ENCODE measurements at places on chromosomes 11 and 22.
A peak's percentile ranks its signal among the peaks of the same experiment; 100 is the strongest.

- DNase-seq = peak; percentile 21
Observed at GRCh38 chr22:38262051-38262795, 10.6 kb downstream of the TMEM184B start.

DNA sequence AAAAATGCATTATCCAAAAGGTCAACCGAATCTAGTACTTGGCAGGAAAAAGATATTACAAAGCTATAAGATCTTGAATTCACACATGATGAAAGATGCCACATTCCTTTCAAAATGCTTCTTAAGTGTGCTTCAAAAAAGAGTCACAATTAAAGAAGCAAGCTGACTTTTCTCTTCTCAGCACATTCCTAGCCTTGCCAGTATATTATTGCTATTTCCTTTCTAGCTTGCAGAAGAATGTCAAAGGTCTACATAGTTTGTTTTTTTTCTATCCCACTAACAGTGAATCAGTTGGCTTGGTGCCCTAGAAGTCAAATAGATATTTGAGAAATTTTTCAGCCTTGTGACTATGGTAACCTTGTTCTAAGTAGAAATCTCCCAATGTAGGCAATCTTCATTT, 56.8 kb downstream of the GUCY1A2 start:
- DNase-seq = no peak

- no peak for DNase-seq
Observed at GRCh38 chr11:119330237-119330636, 4.1 kb upstream of the RNF26 start.

DNA sequence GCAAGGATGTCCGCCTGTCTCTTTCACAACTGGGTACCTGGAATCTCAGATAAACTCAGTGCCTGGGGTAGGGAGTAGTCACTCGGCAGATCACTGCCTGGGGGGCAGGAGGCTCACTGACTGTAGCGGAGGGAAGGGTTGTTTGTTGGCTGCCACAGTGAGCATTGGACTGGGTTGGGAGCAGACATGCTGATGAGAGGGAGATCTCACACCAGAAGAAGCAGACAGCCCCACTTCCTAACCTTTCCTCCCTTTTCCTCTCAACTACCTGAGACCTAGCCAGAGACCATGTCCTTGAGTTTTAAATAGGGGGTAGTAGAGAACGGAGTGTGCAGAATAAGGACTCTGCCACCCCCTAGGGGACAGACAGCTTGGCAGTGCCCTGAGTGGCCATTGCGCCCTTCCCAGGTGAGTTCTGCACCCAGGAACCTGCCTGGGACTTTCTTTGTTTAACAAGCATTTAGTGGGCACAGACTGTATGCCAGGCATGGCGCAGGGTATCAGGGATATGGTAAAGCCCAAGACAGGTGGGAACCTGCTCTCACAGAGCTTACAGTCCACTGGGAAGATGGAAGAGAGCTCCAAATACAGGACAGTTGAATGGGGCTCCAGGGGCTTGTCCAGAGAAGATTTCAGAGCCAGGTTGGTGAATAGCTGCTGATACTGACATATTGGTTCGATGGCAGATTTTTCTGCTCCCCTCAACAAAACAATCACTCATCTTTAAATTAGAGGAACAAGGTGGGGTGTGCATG, 115.7 kb upstream of the NNMT start:
- no peak for DNase-seq

DNA sequence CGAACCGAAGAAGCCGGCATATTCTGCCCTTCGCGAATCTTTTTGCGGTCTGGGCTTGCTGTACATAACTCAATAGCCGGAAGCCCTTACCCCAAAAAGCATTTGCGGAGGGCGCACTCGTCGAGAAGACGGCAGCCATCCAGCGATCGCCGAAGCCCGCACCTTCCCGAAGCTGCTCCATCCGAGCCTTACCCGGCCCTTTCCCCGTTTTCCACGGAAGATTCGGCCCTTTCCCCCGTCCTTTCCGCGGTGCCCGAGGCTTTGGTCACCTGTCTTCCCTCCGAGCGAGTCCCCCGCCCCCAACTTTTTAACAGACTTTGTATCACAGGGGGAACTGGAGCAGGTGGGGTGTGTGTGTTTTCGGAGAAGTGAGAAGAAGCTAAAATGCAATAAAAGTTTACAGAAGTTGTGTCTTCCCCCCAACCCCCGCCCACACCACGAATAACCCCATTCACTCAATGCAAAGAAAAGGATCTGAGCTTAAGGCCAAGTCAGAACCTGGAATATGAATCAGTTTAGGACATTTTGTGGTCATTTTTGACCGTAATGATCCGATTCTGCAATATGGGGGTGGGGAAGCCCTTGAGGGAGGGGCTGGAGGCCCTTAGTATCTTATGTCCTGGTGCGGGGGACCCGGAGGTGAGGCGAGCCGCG, 99.0 kb upstream of the HSD17B12 start:
- no peak for DNase-seq

DNA sequence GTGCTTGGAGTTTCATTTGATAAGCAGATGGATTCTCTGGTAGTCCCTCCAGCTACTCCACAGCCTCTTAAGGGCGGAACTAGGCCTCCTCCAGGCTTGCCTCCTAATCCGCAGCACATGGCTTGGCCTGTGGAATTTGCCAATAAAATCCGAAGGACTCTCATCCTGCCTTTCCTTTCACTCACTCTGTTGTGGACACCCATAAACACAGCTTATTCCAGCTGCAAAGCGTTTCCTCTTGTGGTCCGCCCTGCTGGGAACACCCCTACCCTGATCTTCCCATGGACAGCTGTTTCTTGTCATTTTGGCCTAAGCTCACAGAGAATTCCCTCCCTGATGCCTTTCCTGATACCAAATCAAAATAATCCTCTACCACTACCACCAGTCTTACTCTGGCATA, 546.2 kb downstream of the NTM start:
- no peak for DNase-seq

DNA sequence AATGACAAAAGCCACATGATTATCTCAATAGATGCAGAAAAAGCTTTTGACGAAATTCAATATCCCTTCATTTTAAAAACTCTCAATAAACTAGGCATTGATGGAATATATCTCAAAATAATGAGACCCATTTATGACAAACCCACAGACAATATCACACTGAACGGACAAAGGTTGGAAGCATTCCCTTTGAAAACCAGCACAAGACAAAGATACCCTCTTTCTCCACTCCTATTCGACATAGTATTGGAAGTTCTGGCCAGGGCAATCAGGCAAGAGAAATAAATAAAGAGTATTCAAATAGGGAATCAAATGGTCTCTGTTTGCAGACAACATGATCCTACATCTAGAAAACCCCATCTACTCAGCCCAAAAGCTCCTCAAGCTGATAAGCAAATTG, 52.0 kb downstream of the CASP12 start:
- DNase-seq = no peak

DNA sequence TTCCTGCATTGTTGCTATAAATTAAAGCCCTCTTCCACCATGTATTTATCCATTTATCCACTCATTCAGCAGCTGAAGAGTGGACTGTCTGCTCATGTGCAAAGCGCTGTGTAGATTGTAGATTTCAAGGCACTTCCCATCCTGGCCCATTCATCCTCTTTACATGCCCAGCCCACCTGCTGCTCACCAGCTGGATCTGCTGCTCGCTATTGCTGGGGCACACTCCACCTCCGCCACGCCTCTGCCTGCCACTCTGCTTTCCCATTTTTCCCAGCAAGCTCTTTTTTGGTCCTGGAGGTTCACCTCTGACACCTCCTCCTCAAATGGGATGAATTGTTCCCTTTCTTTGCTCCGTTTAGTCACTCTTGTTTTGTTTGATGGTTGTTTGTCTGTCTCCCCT, 48.3 kb downstream of the CEP164 start:
- DNase-seq = no peak

GRCh38 chr11:124928942-124929665, 6.7 kb downstream of the HEPACAM start:
- DNase-seq = no peak

- no peak for DNase-seq
Observed at GRCh38 chr11:20611445-20611844, 12.0 kb downstream of the SLC6A5 start.

DNA sequence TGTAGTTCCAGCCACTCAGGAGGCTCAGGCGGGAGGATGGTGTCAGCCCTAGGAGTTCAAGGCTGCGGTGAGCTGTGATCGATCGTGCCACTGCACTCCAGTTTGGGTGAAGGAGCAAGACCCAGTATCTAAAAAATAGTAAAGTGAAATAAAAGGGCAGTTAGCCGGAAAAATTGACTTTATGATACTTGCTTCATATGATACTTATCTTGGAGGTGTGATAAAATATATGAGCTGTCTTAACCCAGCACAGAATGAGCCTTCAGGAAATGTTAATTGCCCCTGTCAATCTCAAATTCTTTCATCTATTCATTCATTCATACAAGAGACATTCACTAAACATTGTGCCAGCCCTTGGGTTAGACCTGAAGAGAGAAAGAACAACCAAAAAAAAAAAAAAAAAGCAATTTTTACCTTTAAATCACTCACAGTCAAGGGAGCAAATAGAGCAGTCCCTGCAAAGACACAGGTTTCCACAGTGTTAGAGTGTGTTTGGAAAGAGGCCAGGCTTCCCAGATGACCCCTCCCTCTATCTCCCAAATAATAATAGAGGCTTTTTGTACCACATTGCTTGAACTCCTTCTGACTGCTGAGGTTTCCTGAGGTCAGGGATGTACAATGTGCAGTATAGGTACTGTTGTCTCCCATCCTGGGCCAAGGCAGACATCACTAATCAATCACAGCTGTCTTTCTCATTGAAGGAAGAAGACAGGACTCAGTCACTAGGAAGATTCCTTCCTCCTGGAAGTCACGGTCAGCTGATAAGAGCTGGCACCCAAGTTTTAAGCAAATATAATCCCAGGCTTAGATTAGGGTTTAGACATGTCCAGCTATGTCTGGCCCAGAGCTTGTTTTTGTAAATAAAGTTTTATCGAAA, 454.6 kb downstream of the MIAT start:
- no peak for DNase-seq

GRCh38 chr11:118312328-118312727, 7.8 kb downstream of the CD3E start:
- DNase-seq = no peak

DNA sequence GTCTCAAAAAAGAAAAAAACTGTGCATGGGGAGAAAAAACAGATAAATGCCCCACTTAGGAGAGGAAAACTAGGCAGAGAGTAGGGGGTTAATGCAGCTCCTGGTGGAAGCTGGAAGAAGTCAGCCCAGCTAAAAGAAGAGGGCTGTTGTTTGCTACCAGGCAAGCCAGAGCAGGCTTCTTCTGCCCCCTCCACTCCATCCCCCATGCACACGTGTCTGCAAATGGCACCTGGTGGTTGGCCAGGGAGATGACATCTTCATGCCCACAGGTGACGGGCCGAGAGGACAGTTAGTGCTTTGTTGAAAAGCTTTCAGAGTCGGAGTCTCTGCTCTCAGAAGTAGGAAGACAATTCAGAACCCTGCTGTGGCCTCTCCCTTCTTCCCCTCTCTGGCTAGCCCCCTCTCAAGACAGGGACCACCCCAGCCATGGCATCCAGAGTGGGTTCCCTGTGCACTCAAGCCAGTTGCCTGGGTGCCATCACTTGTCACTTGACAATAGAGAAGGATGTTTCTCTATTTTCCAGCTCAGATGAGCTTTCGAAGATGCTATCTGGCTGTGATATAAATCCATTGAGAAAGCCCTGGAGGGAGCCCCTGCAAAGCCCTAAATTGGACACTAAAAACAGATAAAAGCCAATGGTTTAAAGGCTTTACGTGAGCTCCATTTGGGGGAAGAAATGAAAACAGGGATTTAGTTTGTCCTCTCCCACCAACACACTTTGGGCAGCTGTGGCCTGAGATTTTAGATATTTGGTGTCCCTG, 142.0 kb downstream of the TRIM29 start:
- no peak for DNase-seq

DNA sequence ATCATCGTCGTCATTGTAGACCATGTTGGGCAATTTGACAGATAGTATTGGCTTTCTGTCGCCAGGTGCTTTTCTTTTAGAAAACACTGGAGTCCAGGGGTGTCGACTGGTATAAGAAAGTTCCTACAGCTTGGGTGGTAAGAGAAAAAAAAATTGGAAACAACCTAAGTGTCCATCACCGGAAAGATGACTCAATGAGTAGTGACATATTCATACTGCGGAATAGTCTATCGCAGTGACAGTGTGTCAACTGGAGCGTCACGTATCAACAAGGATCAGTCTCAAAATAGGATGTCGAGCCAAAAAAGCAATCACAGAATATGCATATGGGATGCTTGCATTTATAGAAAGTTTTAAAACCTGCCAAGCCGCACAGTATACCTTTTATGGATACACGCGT, 157.6 kb downstream of the MN1 start:
- no peak for DNase-seq

- no peak for DNase-seq
Observed at GRCh38 chr22:38199826-38200559, 1.8 kb upstream of the MAFF start.

DNA sequence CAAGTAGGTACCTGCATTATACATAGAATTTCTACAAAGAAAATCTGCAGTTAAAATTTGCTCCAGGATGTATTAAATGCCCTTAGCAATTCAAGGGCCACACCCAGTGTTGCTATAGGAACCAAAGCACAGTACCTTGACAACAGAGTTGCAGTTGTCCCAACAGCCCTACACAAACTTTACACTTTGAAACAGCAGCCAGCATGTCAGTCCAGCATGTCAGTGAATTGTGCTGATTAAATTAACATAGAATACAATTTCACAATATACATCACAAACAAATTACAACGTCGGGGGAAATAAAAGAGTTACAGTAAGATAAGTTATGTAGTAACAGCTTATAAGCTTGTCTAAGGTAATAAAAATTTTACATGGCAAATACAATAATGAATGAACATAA, 389.2 kb downstream of the SOX6 start:
- no peak for DNase-seq

DNA sequence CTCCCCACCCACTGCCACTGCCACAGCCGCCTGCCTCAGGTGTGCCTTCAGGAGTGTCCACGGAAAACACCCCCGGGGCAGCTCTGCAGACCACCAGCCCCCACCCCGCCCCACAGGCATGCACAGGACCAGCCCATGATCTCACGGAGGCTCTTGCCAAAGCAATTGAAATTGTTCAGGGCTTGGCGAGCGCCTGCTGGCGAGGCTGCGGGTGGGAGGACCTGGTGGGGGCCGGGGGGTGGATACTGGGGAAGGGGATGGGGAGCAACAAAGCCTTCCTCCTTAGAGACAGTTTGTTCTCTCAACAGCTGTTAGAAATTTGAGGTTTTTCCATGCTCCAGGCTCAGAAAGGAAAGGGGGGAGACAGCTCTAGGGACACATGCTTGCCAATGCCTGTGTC, 274.7 kb downstream of the MN1 start:
- DNase-seq = no peak

DNA sequence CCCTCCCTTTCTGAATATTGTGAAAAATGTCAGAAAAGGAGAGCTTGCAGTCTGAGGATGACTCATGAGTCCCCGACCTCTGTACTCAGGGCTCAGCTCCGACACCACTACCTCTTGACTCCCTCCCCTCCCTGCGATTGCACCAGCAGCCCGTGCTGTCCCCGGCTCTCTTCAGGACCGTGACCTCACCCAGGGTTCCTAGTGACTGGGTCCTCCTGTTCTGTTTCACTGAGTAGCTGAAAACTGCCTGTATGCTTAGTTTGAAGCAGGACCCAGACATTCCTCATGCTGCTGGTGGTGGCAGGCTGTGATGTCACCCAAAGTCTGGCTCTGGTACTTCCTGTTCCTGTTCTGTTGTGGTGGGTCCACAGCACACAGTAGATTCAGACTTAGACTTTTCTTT, 11.7 kb downstream of the PHRF1 start:
- peak; percentile 66 for DNase-seq
